ENCODE measurements at places on chromosomes 3 and 15.

DNA sequence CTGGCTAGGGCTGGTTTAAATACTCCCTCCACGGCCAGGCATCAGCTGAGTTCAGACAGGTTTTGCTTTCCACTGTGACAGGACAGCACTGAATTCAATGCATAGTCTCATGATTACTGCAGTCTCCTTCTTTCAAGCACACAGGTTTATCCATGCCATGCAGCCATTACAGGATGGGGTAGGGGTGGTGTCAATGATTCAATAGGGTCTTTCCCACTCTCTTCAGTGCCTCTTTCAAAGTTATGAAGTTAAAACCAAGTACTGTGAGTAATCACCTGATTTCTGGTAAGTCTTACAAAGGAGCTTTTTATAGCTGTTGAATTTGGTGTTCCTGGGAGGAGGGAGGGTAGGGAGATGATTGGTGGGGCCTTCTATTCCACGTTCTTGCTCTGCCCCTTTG, 47.2 kb downstream of the TMEM212 start:
- no peak for DNase-seq

DNA sequence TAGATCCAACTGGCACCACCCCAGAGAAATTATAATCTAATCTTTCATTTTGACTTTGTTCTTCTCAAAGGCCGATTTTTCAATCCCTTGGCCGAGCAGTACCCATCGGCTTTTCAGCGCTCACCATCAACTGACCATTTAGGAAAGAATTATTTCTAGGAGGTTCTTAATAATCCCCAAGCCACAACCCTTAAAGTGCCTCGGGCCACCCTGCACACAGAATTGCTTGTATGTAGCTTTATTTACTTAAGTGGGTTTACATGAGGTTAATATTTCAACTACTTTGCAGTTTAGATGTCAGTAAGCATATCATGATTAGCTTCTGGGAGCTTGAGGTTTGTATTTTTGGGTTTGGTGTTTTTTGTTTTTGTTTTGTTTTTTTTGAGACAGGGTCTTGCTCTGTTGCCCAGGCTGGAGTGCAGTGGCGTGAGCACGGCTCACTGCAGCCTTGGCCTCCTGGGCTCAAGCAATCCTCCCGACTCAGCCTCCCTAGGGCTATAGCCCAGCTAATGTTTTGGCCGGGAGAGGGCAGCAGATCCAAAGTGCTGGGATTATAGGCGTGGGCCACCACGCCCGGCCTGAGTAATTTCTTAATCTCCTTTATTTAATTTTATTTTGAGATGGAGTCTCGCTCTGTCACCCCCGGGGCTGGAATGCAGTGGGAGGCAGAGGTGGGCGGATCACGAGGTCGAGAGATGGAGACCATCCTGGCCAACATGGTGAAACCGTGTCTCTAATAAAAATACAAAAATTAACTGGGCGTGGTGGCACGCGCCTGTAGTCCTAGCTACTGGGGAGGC, 801 bp upstream of the CDAN1 start:
- no peak for DNase-seq

DNA sequence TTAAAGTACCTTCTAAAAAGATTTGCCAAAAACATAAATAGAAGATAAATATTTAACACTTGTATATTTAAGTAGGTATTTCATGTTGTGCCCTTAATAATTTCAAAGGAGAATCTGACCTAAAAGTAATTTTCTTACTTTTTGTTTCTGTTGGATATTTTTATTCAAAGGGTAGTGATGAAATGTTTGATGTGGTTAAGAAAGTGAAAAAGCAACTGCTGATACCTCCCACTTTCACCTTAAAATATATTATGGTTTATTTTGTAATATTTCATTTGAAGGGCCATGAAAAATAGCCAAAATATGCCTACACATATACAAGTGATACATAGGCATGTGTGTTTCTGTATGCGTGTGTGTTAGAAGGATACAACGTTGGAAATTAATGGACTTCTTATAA, 5.8 kb upstream of the SLITRK3 start:
- no peak for DNase-seq

GRCh38 chr3:112389961-112390360, 57.0 kb downstream of the CD200 start:
- DNase-seq, result no peak

- no peak for DNase-seq
Measured at GRCh38 chr3:88076712-88077111, 17.7 kb downstream of the ZNF654 start.

DNA sequence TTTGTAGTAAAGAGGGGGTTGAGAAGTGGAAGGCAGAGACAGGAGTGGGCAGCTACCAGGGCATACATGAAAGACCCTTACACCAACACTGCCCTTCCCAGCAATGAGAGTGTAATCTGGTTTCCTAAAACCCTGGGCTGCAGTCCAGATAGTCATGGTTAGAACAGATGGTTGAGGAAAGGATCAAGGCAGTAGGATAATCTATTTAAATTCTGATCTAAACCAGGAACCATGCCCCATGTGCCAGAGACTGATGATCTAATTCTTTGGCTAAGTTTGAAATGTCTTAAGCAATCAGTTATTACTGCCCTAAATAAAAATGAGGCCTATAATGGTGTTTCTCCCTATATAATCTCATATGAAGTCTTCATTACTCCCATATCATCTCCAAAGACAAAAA, 59.6 kb downstream of the PRTG start:
- DNase-seq, result no peak

DNA sequence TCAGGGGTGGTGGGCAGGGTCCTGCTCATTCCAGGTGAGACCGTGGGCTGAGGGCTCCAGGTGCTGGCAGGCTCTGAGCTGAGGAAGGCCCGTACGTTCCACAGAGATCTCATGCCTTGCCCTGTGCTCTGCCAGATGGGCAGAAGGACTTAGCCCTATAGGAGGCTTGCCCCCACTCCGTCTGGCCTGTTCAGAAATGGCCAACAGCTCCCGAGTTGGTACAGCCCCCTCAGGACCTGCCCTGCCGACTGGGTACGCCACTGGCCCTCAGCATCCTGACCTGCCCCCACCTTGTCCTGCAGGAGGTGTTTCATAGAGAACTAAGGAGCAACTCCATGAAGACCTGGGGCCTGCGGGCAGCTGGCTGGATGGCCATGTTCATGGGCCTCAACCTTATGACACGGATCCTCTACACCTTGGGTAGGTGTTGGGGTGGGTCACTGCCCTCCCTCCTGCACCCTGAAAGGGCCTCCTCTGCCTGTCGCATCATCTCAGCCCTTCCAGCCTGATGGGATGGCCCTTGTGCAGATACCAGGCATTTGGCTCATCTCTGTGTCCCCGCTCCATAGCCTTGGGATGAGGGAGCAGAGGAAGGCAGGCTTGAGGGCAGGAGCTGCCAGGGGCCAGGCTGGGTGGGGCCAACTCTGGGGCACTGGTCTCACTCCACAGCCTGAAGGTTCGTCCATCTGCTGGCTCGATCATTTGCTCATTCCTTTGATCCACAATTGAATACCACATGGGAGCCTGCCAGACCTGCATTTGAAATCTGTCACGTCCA, 14.2 kb downstream of the TMEM43 start:
- DNase-seq, result no peak

GRCh38 chr3:152276681-152277080, 8.0 kb downstream of the MBNL1 start:
- DNase-seq, result no peak

GRCh38 chr3:119930286-119930685, 148.4 kb downstream of the NR1I2 start:
- DNase-seq, result no peak

DNA sequence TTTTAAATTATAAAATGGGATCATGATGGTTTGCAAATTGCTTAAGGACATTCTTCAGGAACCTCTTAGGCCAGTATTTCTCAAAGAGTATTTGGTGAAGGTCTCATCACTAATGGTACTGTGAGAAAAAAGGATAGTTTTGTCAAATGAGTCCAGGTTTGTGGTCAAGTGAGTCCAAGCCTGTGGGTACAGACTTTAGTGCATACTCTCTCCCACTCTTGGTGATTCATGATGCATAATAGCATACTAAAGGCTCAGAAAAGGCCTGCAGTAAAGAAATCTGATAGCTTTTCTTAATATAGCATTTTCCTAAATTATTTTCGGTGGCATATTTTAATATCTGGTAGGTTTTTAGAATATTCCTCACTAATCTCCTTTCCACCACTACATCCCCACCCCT, 20.0 kb downstream of the BOC start:
- DNase-seq, result no peak

- DNase-seq, result no peak
Measured at GRCh38 chr3:165617134-165617533, 220.1 kb downstream of the BCHE start.

GRCh38 chr3:9135930-9136525, 113.4 kb downstream of the SRGAP3 start:
- no peak for DNase-seq

GRCh38 chr3:83823095-83823494, 1135.7 kb upstream of the CADM2 start:
- no peak for DNase-seq

GRCh38 chr3:13189639-13190377, 116.6 kb upstream of the IQSEC1 start:
- no peak for DNase-seq

DNA sequence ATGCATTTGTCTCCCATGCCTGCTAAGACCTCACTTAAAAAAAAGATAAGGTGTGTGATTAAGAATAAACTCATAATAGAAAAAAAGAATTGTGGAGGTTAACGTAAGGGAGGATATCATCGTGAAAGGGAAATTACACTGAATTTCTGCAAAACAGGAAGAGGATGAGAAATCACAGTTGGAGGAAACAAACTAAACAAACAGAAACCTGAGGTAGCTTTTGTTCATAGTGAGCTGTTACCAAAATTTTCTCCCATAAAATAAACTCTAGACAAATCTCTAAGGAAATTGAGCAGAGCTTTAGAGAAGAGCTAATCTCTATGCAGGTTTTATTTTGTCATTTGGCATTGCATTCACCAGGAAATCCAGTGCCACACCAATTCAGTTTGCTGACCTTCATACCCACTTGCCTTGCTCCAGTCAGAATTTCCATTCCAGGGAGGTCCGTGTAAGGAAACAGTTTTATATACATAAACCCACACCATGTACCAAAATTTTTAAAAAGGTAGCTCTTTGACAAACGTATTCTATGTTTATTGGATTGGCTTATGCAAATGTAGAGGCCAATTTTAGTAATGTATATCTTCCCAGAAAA, 231.2 kb downstream of the MBNL1 start:
- DNase-seq, result no peak

GRCh38 chr15:91938136-91938535, 84.6 kb downstream of the SLCO3A1 start:
- no peak for DNase-seq

DNA sequence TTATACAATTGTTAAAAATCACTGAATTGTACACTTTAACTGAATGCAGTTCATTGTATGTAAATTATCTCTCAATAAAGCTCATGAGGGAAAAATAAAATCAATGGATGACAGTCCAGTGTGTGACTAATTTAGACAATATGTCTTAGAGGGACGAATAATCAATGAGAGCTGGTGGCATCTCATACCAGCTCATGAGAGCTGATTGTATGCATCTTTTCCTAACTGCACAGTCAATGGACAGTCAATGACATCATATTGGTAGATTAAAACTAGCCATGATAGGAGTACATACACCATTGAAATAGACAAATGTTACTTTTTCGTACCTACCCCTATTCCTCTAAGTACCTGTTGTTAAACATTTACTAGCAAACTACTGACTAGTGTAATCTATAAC, 946.1 kb downstream of the SQOR start:
- DNase-seq, result no peak

GRCh38 chr3:100737334-100737733, 28.0 kb downstream of the TFG start:
- DNase-seq, result no peak

GRCh38 chr3:19539518-19540392, 391.4 kb downstream of the KCNH8 start:
- no peak for DNase-seq

DNA sequence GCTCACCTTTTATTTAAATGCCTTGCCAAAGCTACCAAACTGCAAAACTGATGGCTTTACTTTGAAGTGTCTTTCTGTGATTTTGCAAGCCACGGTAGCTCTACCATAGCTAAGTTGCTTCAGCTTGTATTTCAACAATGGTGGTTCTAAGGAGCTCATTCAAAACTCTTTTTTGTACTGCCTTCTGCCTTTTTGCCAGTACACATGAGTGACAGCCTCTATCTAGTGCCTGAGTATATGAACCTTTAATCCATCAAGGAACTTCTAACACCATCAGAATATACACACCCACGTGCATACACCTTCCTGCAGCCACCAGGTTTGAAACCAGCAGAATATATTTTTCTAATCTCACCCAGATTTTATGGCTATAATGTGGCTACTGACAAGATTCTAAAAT, 10.4 kb upstream of the NR2F2 start:
- no peak for DNase-seq

DNA sequence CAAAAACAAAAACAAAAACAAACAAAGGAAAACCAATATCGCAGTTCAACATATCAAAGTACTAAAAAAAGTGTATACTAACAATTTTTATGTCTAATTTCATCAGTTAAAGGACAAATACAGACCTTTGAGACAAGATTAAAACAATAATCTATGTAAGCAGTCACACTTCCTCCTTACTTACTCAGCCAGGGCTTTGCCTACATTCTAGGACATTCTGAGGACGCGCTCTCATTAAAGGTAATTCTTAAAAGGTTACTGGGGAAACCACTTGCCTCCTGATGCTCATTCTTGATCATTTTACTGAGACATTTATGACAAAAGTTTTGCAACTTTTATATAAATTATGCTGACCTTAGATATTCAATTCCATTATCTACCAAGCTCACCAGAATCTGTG, 93.4 kb downstream of the CBLB start:
- no peak for DNase-seq

GRCh38 chr3:118882353-118882947, 152.2 kb downstream of the IGSF11 start:
- DNase-seq, result no peak

DNA sequence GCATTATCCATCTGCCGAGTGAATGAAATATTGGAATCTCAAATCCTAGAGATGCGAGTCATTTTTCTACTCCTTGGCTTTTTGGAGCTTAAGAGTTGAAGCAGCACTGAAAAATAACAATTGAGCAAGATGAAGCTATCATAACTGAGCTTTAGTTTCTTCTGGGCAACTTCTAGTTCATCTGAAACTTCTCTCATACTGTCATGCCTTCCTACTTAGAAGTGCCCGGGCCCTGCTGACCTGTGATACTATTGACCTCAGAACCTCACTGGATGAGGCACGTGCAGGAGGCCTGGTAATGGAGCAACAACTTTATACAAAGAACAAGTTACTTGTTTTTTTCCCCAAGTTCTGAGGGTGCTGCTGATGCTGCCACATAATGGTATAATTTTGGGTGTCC, 48.5 kb upstream of the P3H2 start:
- DNase-seq, result no peak

GRCh38 chr15:58865425-58865880, 68.0 kb downstream of the SLTM start:
- no peak for DNase-seq

- no peak for DNase-seq
Measured at GRCh38 chr3:128882719-128883118, 3.3 kb downstream of the ACAD9 start.

GRCh38 chr3:150495563-150496168, 50.6 kb downstream of the SERP1 start:
- DNase-seq, result peak; percentile 3

All from cerebellar nuclear complex (tissue), 1 donor.